Omental fat pad (tissue), 4 donors: ENCODE measurements at places on chromosomes 1 and 21. TPM values are rescaled to one million over a fixed set of nuclear protein-coding genes. Genes with fewer than 3 reads are reported as not detected.

DNA sequence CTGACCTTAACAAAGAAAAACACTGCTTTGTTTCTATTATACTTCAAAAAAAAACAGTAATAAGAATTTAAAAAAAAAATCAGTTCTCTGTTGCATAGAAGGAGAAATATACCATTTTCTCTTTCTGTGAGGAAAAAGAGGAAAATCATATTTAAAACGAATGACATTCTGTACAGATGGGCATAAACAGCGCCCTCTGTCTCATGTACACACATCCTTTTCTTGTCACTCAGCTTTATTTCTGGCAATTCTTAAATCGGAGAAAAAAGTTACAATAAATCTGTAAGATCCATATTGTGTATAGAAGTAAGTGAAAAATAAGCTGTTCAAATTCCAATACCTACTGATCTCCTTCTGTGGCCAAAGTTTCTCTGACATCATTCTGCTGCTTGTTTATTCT, 245.4 kb downstream of the SMYD3 start:
- DNase-seq, result no peak

DNA sequence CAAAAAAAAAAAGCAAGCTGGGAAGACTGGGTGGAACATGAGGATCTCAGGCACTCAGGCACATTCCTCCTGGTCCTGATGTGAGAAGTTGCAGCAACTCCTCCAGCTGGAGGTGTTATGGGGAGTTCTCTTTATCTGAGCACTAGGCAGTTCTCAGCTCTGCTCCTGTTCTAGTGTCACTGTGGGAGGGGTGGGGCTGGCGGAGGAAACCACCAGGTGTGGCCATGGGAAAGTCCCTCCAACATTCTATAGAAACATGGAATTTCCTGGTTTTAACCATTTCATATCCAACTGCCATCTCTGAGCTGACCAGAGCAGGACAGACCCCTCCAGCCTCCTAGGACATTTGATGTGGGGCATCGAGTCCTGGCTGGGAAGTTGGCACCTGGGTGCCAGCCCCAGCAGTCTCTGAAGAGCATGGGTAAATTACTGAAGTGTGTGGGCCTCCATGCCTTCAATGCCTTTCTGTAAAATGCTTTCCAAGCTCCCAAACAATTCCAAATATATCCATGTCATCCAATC, 804 bp upstream of the IKBKE start:
- no peak for DNase-seq

- DNase-seq, result no peak
These were observed 10.8 kb upstream of the EXTL1 start for GRCh38 chr1:26010825-26011224.

DNA sequence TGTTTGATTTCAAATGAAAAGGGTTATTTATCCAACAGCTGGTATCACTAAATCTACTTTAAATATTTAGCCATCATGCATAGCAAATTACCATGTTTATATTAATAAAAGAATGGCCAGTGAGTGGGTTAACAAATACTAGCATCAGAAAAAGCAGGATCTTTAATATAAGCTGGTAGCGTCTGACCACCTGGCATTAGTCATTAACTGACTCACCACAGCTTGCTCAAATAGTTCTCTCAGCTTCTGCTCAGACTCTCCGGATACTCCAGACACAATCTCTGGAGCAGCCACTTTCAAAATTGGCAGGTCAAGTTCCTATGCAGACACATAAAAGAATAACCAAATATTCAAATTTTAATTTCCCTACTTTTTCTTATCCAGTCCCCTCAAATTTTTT, 29.6 kb downstream of the NVL start:
- no peak for DNase-seq

DNA sequence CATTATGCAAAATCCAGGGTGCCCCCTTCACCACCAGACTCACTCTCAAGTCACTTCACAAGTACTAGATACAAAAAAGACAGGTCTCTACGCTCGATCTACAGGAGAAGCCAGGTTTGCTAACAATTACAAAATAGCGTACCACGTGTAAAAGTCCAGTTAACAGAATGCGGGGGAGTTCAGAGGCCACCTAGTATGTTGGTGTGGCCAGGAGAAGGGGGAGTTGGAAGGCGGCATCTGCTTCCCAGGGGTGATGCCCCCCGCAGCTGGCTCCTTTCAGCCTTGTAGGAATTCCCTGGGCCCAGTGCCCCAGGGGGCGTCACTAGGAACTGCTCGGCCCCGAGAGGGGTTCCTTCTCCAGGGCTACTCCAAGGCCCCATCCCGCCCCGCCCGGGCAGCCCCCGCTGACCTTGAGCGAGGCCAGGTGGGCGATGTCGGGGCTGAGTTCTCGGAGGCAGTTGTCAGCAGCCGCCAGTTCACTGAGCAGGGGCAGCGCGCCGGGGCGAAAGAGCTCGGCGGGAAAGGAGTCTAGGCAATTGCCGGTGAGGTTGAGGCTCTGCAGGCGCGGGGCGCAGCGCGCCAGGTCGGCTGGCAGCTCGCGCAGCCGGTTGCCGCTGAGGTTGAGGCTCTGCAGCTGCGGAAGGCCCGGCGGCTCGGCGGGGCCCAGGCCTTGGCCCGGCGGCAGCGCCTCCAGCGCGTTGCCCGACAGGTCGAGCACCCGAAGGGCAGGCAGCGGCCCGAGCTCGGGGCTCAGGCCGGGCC, 664 bp downstream of the LRRC47 start:
- DNase-seq, result no peak

Gene TRIM46
- 1.2 TPM for total RNA-seq

DNA sequence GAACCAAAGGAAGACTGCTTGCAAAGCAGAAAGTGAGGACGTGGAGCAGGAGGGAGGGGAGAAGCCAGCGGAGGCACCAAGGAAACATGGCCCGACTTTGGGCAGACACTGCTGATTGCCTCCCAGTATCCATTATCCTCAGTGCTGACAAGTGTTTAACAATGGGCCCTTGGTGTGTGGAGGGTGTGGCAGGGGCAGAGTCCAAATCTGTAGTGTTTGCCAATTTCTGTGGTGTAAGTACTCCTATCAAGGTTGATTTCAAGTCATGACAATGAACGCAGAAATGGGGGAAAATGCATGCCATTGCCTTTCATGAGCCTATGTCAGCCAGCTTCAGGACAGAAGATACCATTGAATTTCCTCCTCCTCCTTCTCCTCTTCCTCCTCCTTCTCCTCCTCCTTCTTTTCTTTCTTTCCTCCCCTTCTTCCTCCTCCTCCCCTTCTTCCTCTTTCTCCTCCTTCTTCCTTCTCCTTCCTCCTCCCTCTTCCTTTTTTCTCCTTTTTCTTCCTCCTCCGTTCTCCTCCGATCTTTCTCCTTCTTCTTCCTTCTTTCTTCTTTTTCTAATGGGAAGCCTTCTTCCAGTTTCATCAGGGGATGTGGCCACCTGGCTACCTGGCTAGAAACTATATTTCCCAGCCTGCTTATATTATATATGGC, 10.3 kb upstream of the PHC2 start:
- no peak for DNase-seq

DNA sequence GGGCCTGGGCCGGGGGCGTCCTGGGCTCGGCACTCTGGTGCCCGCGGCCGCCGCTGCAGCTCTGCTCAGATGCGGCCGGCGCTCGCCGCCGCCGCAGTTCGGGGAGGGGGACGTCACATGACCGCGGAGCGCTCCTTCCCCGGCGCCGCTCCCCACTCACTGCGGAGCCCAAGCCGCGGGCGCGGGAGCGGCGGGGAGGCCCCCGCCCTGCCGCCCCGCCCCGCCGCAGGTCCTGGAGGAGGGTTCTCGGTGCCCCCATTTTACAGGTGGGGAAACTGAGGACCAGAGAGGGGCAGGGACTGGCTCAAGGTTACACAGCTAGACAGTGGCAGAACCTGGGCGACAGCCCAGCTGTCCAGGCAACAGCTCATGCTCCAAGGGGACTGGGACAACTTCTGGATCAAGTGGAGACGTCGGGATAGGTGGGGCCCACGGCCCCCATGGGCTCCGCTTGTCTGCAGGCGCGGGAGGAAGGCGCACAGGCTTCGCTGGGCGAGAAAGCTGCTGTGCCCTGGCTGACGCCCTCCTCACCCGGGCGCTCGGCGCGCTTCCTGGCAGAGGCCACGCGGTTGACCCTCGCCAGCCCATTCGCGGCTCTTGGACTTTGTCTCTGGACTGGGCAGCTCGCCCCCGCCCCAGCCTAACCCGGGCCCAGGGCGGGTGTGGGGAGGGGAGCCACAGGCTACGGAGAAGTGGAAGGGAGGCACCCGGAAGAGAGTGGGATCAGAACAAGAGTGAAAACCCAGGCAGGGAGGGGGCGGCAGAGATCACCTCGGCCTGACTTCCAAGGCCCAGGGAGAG, at the start of gene RAP1GAP:
TSS of gene RAP1GAP (minus strand) at position 100 of the 801 bp plus-strand sequence. CDS start 49,325 bp downstream, outside the sequence.
- no peak for DNase-seq

Gene ACBD3
- total RNA-seq, result 50.2 TPM

DNA sequence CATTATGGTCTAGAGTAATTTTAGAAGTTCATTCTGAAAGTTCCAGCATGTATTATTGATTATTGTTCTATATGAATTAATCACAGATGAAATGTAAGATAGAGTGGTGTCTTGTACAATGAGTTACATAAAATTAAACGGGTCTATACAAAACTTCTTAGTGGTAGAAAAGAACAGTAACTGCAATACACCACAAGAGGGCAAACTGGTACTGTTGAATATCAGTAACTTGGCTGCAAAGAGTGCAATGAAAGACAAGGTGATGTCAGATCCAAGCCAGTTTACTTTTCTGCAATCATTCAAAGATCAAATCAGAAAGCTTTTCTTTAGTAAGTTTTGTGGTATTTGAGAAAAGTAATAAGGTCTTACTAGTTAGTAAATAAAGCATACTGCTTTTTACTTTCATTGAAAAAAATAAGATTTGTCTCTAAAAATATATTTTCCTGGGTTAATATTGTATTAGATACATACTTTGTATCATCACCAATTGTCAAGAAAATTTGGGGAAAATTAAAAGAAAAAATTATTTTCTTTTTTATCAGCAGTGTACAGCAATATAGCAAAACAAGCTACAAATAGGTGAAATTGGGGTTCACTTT, 66.4 kb upstream of the BTG3 start:
- no peak for DNase-seq
